Stimulated activated CD8-positive, alpha-beta memory T cell treated with anti-CD3 and anti-CD28 coated beads, Interleukin-7, amount 100 ng/mL, for 1 hour (primary cell): ENCODE measurements at places on chromosomes 2 and 18.

DNA sequence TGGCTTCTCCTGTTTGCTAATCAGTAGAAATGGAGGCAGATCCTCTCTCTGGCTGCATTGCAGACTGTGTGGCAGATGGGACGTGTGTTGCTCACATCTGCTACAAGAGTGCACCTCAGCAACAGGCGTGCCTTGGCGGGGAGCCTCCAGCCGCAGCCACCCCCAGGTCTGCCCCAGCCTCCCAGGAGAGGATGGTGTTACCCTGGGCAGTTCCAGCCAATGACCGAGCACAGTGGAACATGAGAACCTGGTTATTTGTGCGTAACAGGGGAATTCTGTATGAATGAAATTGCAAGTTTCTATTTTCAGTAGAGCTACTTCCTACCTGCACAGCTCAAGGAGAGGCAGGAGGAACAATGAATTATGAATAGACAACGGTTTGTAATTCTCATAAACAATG lies 130.6 kb upstream of the CBLN2 start:
- no peak for DNase-seq

GRCh38 chr2:23069923-23070322 lies 315.1 kb upstream of the KLHL29 start:
- DNase-seq: no peak

DNA sequence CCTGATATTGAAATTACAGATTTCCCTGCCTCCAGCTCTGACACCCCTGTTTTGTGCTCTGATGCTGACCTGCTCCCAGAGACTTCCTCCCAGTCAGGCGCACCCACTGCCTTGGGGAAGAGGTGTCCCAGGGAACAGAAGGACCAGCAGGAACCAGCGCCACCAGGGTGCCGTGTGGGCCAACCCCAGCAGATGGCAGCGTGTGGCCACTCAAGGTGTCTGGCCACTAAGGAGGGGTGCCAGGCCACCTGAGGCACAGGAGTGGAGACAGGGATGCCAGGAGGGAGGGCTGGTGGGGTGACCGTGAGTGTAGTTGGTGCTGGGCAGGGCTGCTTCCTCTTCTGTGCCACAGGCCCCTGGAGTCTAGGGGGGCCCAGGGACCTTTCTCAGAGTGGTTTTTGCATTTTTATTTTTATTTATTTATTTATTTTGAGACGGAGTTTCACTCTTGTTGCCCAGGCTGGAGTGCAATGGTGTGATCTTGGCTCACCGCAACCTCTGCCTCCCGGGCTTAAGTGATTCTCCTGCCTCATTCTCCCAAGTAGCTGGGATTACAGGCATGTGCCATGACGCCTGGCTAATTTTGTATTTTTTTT lies 56.0 kb downstream of the TEX44 start:
- DNase-seq: no peak

DNA sequence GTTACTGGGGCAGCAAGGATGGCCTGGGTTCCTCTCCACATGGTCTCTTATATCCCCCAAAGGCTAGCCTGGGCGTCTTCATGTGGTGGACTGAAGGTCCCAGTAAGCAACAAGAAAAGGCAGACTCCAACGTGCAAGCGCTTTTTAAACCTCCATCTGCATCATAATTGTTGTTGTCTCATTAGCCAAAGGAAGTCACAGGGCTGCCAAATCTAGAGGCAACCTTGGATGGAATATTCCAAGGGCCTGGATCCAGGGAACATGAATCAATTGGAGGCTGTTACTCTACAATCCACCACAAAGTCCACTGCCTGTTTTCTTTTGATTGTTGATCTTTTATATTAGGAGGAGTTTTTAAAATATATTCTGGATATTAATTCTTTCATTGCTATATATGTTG lies 118.8 kb downstream of the SH3RF3 start:
- no peak for DNase-seq

DNA sequence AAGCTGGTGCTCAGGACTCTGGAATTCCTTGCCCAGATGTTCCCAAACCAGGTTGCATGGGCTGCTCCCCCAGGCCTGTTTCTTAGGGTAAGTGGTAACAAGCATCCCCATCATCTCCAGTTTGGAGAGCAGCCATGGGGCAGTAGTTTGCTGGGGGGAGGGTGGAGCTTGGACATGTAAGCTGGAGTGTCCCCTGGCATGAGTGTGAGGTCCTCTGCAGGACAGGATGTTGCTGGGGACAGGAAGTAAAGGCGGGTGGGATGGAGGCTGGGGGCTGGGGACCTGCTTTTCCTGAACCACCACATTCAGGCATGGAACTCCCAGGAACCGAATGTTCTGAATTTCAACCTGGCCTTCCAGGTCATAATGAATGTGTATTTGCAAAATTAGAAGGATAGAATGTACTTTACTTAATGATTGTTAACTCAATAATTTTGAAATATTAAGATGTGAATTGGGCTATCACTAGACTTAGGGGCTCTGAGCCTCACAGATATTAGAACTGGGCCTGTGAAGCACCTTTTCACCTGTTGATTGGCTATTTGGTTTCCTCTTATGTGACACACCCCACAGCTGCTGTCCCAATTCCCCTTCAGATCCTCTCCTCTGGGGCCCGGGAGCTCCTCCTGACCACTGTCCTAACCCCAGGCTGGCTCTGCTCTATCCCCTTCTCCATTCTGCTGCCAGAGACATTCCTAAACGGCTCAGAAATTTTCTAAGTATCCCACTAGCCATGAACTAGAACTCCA lies 66.4 kb upstream of the EPAS1 start:
- no peak for DNase-seq

GRCh38 chr2:62727259-62727867 lies 21.9 kb downstream of the EHBP1 start:
- DNase-seq: no peak

DNA sequence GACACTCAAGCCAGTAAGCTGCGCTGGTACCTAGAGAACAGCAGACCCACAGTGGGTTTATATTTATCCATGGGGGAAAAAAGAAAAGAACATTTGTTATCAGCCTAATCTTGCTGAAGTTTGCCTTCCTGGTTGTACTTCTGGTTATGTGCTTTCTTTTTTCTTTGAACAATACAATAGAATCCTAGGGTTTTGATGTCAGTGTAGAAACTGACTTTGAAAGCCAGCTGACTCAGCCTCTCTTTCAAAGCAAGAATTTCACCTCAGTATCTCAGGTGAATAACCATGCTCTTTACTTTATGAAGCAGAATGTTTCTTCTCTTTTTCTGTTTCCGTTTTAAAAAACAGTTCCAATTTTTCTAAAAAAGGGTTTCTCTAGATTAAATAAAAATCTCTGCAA lies 78.4 kb downstream of the CD8B2 start:
- DNase-seq: no peak

GRCh38 chr2:137525641-137526190 lies 438.6 kb upstream of the HNMT start:
- no peak for DNase-seq

GRCh38 chr2:230827774-230828271 lies 36.9 kb upstream of the ITM2C start:
- DNase-seq: no peak

DNA sequence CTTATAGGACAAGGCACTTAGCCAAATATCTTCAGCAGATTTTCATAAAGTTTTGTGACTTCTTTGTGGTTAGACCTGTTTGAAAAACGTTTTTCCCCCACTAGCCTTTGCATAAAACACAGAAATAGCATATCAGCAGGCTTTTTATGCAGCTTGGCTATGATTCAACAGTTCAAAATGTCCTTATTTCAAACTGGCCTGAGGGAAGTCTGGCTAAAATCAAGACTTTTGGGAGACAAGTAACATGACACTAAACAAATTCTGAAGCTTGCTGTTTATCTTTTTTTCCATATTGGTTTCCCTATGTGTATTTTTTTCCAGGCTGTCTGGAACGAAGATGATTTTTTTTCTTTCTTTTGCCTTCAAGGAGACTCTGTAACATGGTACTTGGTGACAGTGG lies 95.1 kb upstream of the L3MBTL4 start:
- no peak for DNase-seq

DNA sequence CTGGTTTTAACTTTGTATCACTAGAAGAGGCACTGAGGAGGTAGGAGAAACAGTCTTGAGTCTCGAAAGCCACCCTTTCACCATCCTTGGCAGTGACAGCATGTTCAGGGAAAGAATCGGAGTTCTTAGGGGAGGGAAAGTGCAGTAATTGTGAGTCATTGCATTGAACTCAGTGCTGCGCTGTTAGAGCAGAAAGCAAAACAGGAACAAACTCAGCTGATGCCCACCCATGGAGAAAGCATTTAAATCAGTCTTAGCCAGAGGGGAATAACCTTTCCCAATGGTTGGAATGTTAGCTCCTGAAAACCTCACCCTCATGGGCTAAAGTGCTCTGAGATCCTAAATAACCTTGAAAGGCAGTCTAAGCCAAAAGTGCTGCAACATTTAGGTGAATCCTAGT lies 845.6 kb upstream of the CNTNAP5 start:
- DNase-seq: no peak

GRCh38 chr2:231554748-231555545 lies 24.7 kb upstream of the NMUR1 start:
- DNase-seq: no peak

GRCh38 chr18:48031641-48032040 lies 101.2 kb upstream of the SMAD2 start:
- no peak for DNase-seq

GRCh38 chr2:26560892-26561291 lies 80.3 kb downstream of the CIB4 start:
- DNase-seq: no peak

DNA sequence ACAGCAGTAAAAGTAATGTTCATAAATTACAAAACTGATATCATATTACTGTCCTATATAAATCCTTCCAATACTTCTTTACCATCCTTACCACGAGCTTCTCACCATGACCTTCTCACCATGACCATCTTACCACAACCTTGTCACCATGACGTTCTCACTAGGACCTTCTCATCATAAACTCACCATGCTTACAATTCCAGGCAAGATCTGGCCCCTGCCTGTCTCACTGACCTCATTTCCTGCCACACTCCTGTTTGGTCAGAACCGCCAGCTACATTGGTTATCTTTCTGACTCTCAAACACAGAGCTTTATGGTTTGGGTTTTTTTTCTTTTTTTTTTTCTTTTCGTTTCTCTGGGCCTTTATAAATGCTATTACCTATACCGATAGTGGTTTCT lies 827.6 kb downstream of the RNF144A start:
- DNase-seq: no peak

DNA sequence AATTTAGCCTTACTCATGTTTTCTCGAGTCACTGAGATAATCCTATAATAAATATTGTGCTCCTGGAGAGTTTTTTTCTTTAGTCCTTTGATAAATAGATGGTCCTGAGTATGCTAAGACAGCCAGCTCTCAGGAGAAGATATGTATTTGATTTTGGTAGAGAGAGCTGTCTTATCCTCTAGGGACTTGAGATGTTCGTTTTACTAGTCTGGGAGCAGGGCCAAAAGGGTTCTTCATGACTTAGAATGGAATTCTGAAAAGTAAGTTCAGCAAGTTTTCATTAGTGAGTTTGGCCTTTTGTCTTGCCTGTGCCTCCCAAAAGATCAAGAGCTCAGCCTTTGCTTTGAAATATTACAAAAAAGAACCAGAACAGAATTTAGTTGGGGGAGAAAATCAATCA lies 246.7 kb downstream of the BABAM2 start:
- no peak for DNase-seq

DNA sequence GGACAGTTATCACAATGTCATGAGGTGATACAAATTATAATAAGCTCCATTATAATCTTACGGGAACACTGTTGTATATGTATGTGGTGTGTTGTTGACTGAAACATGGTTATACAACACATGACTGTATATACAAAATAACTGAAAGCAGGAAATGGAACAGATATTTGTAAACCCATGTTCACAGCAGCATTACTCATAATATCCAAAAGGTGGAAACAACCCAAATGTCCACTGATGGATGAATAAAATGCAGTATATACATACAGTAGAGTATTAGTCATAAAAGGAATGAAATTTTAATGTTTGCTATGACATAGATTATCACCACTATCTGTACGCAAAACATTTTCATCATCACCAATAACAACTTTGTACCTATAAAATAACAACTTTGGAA lies 107.3 kb downstream of the USP34 start:
- DNase-seq: no peak

- no peak for DNase-seq
Measured at GRCh38 chr18:63783394-63783793, 8.2 kb downstream of the SERPINB7 start.

DNA sequence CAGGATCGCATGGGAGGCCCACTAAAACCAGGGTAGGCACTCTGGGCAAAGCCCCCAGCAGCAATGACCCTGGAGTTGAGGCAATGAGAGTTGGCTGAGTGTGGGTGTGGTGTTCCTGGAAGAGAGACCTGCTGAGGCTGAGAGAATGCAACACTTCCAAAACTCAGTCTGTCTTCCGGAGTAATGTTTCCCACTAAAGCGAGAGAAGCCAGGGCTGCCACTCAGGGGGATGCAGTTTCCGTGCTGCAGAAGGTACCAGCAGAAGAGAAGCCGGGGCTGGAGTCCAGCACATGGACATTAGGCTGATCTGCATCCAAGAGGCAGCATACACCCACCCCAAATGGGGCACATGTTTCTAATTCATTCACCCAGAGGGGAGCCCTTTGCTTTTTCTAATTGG lies 127.2 kb upstream of the ARHGAP28 start:
- DNase-seq: no peak

GRCh38 chr18:75483662-75484061 lies 56.2 kb upstream of the SMIM21 start:
- DNase-seq: no peak

DNA sequence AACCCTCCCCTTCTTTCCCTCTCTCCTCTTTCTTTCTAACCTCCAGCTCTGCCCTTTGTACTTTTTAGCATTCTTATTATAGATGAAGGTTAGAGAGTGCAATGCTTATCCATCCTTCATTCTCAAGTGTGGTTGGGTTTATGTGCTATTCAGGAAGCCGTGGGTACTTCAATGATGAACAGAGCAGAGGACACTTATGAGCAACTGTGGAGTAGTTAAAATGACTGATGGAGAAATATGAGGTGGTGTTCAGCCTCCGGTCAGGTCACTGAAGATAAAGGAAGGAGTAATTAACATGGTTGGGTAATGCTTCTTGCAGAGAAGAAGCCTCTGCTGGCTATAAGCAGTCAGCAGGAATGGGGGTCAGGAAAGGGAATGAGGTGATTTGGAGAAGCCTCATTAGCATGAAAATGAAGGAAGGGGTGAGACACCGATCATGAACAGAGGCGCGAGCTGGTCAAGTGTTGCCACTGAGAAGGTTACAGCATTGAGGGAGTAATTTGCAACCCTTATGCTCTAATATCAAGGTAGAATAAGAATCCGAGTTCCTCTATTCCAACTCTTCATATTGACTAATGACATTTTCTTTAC lies 174.7 kb downstream of the LPIN1 start:
- DNase-seq: no peak

DNA sequence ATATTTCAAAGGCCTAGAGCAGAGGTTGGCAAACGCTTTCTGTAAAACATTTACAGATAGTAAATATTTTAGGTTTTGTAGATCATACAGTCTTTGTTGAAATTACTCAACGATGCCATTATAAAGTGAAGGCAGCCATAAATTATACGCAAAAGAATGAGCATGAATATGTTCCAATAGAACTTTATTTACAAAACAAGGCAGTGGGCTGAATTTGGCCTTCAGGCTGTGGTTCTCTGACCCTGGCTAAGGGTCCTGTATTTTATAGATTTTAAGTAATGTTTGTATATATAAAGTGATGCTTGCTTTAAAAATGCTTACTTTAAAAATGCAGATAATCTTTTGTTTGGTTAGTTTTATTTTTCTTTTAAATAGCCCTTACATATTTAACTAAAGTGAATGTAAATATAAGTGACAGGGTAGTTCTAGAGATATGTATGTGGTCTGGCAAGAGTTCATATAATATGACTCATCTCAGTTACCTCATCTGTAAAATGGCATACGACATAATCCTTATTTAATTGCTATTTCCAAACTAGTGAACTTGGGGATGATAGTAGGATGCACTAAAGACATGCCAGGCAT lies 51.7 kb upstream of the ATP5MC3 start:
- no peak for DNase-seq
